ENCODE measurements at places on chromosomes 2 and 18.

GRCh38 chr2:240351088-240351741 is 84.2 kb upstream of the GPC1 start:
- no peak for DNase-seq

GRCh38 chr18:50079571-50080295 is 115.2 kb downstream of the MYO5B start:
- no peak for DNase-seq

- no peak for DNase-seq
These were observed 230.5 kb upstream of the SETBP1 start for GRCh38 chr18:44450226-44450625.

DNA sequence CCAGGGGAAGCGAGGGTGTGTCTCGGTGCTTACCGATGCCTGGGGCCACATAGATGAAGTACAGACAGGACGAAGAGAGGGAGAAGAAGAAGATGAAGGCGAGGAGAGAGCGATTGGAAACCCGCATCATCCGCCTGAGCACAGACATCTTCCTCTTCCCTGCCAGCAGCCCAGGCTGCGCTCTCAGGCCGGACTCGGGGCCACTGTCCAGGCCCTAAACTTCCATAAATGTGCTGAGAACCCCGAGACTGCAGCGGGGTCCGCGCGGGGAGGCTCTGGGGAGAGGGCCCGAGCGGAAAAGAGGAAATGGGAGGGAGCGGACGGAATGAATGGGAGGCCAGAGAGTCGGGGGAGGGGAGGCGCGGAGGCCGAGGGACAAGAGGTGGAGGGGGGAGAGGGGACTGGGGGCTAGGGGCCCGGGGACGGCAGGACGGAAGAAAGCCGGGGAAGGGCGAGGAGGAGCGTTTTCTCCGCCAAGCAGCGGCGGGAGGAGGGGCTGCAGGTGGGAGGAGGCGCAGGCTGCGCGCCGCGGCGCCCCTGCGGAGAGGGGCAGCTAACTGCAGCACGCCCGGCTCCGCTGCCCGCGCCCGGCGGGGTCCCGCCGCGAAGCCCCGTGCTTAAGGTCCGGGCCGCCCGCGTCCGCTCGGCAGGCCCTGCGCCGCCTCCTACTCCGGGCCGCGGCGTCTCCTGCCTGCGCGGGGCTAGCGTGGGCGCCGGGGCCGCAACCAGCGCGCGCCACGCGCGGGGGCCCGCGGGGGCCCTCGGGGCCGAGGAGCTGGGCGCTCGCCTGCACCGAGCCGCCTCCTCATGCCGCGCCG is at the start of gene B4GALT6:
Gene B4GALT6, minus strand, starts transcription at position 303 of the 818 bp plus-strand sequence. Its CDS starts 155 bp downstream, at position 148.
- DNase-seq: no peak

GRCh38 chr18:27865431-27865830 is 311.5 kb downstream of the CDH2 start:
- DNase-seq: no peak

DNA sequence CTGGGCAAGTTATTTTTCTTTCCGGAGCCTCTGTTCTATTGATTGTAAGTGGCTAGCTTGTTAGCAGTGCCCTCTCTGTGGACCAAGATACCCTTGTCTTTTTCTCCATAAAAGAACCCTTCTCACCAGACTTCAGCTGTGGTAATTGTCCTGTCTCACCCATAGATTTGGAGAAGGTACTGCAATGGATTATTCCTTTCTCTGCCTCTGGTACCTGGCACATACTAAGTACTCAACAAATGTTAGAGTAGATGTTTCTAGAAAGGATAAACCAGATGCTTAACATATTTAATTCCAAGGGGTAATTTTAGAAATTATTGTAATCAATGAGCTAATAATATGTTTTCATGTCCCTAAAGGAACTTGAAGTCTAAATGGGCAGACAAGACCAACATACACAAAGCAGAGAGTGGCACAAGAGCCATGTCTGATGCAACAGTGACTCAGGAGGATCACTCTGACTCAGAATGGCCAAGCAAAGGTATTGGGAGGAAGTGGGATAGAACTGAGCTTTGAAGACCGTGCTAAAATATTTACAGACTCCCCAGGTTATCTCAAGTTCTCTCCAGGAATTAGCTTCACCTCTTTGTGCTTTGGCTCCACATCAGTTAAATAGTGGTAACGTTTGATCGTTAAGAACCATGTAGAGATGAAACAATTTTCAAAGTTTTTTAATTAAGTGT is 129.7 kb upstream of the OSR1 start:
- no peak for DNase-seq
